ENCODE measurements at places on chromosomes 2 and 18.

DNA sequence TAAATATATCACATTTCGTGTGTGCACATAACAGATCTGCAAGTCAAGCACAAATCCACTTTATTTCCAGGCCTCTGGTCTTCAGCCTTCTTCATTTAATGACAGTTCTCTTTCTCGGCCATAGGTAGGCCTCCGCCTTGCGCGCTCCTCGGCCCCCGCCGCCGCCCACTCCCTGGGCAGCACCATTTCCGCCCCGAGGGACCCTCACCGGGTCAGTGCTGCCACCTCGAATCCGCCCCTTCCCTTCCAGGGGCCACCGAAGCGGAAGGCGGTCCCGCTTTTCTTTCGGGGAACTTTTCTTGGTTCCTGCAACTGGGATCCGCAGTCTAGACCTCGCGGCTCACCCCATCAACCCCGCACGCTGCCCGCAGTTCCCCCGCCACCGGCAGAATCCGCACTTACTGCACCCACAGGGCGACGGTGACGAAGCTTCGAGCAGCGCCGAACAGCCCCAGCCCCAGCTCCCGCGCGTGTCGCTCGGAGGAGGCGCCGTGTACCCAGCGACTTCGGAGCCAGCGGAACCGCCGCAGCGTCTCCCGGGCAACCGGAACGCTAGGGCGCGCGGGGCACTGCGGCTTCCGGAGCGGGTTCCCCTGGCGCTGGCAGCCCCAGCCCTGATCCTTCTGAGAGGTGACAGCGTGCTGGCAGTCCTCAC is at the start of gene CDKL4:
CDKL4 (minus strand) TSS at position 502 of the 655 bp plus-strand sequence.
- DNase-seq = no peak

DNA sequence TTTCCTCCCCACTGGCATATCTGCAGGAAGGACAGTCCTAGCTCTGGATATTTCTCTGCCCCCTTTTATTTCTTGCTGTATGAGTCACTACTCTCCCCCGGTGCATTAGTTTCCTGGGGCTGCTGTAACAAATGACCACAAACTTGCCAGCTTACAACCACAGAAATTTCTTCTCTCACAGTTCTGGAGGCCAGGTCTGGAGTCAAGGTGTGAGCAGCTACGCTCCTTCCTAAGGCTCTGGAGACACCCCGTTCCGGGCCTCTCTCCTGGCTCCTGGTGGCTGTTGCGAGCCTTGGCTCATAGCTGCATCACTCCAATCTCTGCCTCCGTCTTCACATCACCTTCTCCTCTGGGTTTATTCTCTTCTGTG is 34.1 kb downstream of the PTPRM start:
- no peak for DNase-seq

DNA sequence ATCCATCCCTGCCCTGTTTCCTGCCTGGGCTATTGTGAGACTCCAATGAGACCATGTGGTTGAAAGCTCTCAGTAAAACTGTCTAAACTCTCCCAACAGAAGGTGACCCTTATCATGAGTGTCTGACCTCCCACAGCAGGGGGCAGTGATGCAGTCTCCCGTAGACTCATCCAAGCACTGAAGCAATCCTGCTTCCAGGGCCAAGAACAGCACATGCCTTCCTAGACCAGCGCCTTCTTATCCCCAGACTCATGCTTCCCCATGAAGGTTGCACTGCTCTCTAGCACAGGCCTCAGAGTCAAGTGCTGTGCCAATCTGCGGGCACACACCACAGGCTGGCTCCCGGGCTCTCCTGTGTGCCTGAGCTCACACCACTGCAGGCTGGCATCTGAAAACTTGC is 112.3 kb downstream of the TNS1 start:
- no peak for DNase-seq

DNA sequence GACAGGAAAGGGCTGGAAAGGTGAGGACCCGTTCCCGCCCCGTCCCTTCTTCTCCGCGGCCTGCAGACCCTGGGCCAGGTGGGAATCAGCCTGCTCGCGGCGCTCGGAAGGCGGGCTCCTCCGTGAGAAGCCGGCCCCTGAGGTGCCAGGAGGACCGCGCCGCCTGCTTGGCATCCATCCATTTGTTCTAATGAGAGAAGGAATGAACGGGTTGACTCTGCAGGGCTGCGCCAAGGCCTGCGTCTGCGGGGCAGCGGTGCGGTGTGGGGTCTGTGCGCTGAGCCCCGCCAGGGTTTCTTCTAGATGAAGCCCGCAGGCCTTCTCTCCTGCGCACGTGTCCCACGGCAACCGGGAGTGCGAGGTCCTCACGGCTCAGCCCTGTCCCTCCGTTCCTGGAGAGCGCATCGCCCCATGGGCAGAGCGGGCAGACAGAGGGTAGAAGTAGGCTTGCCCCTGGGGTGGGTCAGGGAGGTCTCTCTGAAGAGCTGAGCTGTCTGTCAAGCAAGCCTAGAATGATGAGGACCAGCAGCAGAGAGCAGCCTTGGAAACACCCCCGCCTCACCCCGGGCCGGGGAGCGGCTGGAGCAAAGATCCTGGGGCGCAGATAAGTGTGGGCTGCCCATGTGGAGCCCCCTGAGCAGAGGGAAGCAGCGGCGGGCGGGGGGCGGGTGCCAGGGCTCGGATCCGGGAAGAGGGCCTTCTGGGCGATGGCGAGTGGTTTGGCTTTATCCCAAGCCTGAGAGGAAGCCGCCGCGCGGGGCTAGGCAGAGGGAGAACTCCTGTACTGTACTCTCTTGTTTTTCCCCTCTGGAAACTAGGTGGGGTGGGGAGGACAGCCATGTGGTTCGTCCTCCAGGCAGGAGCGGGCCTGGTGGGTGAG is 27.9 kb upstream of the HS6ST1 start:
- no peak for DNase-seq

DNA sequence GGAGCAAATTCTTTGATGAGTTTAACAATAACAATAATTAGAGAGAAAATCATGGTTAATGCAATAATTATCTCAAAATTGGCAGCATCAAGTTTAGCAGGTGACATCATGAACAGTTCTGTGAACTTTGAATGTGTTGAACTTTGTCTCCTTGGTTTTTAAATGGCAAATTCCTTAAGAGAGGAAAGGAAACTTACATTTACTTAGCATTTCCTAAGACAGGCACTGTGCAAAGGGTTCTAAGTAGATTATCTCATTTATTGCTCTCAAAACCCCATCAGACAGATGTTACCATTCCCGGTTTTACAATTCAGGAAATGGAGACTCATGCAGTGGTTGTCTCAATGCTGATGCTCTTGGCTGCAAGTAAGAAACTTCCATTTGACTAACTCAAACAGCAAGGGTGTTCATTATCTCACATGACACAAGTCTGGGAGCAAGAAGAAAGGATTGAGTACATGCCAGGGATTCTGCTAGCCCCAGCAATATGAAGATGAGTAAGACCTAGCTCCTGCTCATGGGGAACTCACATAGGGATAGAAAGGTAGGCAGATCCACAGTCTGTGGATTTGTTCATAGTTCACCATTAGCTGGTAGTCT is 81.3 kb upstream of the ITGA6 start:
- DNase-seq = no peak

DNA sequence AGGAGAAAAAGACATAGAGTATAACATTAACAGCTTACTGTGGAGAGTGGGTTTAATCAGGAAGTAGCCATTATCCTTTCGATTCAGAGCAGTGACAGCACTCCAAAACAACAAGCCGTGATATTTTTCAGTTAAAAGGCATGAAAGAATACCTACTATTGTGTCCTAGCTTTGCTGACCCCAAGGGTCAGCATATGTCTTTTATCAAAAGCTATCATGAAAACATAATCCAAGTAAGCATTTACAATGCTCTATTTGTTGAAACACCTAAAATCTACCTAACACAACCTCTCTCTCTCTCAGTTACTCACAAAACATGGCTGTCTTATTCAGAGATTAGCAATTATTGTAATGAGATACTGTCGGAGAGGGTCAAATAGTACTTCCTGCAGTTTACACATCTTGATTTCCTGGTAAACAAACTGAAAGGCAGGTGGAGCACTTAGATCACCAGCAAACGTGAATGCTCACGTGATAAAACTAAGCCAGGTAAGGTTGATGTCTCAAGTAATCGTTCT is 100.0 kb downstream of the BAZ2B start:
- DNase-seq = no peak

DNA sequence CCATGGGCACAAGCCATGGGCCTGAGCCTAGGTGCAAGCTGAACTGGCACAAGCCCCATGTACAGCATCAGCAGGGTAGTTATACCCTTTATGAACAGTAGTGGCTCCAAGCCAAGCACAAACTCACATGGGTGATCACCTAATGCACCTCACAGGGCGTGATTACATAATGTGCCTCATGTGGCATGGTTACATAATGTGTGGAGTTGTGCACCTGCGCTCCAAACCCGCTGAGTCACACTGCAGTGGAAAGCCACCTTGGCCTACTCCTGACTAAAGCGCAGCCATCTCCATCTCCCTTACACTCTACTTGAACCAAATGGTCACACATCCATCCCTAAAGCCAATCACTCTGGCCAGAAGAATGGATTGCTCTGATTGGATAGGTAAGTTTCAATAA is 279.7 kb downstream of the MBD2 start:
- no peak for DNase-seq

- no peak for DNase-seq
Observed at GRCh38 chr2:86453836-86454235, 12.7 kb downstream of the KDM3A start.

DNA sequence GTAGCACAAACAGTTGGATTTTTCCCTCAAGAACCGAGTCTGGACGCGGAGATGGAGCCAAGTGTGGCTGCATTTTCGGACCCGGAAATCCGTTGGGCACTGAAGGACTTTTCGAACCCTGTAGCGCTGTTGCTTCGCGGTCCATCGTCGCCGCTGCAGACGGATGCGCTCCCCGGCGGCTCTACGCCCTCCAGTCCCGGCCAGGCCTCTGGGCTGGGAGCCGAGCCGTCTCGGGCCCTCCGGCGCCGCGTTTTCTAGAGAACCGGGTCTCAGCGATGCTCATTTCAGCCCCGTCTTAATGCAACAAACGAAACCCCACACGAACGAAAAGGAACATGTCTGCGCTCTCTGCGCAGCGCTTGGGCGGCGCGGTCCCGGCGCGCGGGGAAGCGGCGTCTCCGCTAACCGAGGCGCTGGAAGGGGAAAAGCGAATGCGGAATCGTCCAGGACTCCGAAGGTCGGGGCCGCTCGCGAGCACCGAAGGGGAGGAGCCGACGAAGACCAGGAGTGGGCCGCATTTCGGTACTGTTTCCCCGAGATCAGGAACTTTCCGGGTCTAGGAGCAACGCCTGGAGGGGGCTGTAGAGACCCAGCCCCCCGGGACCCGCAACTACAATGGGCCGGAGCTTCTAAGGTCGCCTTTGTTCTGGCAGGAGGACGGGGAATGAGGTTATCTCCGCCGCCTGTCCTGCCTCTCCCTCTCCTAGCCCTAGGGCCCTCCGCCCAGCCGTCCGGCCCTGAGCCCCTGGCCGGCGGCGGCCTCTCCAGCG is 3.2 kb downstream of the EMX1 start:
- DNase-seq = no peak

DNA sequence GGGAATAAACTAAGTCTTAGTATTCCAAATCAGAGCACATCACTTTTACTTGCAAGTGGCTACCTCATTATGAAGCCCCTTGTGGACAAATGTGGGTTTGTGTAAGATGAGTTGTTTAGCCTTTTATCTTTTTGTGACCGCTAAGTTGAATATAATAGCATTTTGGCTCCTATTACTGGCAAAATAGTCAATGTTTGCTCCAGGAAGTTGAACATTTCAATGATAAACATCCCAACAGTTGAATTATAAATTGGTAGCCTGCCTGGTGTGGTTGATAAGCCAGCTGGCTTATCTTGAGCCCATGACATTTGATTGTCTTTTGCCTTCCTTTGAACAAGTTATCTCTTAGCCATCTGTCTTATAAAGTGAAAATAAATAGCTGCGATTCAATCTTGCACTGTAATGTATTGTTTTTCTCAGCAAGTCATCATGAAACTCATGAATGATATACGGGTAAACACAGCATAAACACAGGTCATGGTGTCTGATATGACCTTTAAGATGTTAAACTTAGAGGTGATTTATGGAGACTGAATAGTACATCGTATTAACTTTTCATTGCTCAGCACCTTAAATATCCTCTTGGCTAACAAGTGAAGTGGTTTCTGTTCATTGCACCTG is 338.4 kb downstream of the SOCS6 start:
- DNase-seq = no peak
